ENCODE measurements at places on chromosomes 16 and 17.

GRCh38 chr16:2614761-2615191 lies 67.5 kb upstream of the KCTD5 start:
- H3K36me3 ChIP-seq = peaks cover 15% of the 10 kb centered on the region
- H3K27ac ChIP-seq = peak overlapping the region; percentile 9
- H3K4me1 ChIP-seq = no peaks in the 10 kb centered on the region
- DNase-seq = no peak
- H3K4me3 ChIP-seq = peak overlapping the region; percentile 37

DNA sequence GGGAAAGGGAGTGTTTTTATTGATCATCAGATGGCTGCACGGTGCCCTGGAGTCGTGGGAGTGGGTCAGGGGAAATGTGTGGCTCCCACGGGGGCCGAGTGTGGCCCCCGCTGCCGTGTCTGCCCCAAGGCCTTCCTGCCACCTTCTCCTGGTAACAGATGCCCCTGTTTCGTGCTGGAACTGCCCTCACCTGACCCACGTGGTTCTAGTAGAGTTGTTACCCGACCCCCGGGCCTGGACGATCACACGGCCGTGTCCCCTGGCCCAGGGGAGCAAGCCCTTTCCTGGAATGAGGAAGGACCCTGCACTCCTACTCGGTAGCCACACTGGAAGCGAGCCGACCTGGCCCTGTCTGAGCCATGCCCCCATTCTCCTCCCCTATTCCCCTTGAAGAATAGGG lies 37.6 kb downstream of the ACTG1 start:
- no peaks in the 10 kb centered on the region for H3K4me1 ChIP-seq
- no peak for DNase-seq
- peaks cover 14% of the 10 kb centered on the region for H3K27me3 ChIP-seq
- no peak overlapping the region for H3K27ac ChIP-seq
- no peak overlapping the region for H3K4me3 ChIP-seq

- peaks cover 15% of the 10 kb centered on the region for H3K36me3 ChIP-seq
- no peak overlapping the region for H3K4me3 ChIP-seq
- peaks cover 1% of the 10 kb centered on the region for H3K27me3 ChIP-seq
- no peaks in the 10 kb centered on the region for H3K4me1 ChIP-seq
- no peak for DNase-seq
Measured at GRCh38 chr16:19499006-19499405, 22.9 kb downstream of the GDE1 start.

DNA sequence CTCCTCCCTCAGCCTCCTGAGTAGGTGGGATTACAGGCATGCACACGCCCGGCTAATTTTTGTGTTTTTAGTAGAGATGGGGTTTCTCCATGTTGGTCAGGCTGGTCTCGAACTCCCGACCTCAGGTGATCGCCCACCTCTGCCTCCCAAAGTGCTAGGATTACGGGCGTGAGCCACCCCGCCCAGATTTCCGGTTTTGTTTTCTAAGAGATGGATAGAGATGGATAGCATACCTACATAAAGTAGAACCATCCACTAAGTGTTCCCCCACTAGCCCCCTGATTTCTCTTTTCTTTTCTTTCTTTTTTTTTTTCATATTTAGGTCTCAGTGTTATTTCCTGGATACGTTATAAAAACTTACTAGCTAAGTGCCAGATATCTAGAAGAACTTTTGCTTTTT lies 2.0 kb downstream of the WSB1 start:
- DNase-seq = no peak
- H3K27ac ChIP-seq = peak overlapping the region; percentile 54
- peaks cover 30% of the 10 kb centered on the region for H3K4me1 ChIP-seq
- peak overlapping the region; percentile 100 for H3K4me3 ChIP-seq
- peaks cover 19% of the 10 kb centered on the region for H3K36me3 ChIP-seq

- no peaks in the 10 kb centered on the region for H3K36me3 ChIP-seq
- peaks cover under 1% of the 10 kb centered on the region for H3K4me1 ChIP-seq
- H3K4me3 ChIP-seq = no peak overlapping the region
- DNase-seq = peak; percentile 3
Measured at GRCh38 chr16:4323071-4323844, 7.4 kb downstream of the GLIS2 start.

DNA sequence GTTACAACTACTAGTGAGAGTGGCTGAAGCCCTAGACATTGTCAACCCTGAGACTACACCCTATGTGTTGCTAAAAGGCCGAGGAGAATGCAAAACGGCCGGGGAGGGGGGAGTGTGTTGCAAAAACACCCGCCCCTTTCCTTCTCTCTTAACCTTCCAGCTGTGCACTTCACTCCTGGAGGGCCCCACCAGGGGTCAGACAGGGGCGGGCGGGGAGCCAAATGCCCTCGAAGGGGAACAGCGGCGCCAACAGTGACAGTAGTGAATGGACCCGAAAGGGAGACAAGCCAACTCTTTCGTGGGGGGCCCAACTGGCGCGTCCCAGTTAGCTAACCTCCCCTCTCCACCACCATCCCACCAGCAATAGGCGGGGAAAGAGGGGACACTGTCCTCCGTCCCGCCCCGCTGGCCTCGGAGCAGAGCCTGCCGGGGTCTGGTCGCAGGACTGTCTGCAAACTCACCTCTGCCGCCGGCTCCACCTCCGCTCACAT lies 352 bp downstream of the MARF1 start:
- peak overlapping the region; percentile 92 for H3K27ac ChIP-seq
- H3K4me1 ChIP-seq = peaks cover 10% of the 10 kb centered on the region
- H3K4me3 ChIP-seq = peak overlapping the region; percentile 93
- H3K36me3 ChIP-seq = peaks cover 11% of the 10 kb centered on the region

DNA sequence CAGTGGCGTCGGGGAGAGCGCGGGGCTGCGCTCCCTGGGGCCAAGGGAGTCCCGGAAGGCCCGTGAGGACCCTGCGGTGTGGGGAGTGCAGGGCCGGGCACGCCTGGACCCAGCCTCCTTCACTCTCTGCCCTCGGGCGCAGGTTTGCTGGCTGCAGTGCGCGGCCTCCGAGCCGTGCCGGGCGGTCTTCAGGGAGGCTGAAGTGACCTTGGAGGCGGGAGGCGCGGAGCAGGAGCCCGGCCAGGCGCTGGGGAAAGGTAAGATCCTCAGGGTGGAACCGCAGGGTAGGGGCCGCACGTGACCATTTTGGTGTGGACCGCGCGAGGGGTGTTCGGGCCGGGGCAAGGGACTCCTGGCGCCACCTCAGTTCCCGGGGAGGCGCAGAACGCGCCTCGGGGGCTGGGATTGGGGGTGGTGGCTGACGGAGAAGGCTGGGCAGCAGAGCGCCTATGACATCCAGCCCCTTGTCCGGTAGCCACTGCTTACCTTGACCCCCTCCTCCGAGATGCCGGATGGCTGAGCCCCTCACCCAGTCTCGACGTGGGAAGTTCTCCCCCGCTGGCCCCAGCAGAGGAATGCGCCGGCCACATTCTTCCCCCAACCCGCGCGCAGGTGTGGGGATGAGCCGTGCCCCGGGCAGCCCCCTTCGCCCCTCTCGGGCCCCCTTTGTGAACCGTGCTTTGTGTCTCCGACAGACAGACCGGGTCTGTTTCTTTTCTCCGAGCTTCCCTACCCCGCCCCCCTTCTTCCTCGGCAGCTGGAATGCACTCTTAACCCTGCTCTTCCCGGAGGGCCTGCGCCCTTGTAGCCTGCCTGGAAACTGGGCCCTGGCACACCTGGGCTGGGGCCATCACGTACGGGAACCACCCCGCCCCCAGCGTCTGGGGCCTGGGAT lies 631 bp downstream of the CDH3 start:
- peak; percentile 37 for DNase-seq
- no peaks in the 10 kb centered on the region for H3K36me3 ChIP-seq
- H3K27ac ChIP-seq = no peak overlapping the region
- peak overlapping the region; percentile 85 for H3K4me3 ChIP-seq

- no peaks in the 10 kb centered on the region for H3K36me3 ChIP-seq
- H3K27me3 ChIP-seq = peaks cover 2% of the 10 kb centered on the region
- H3K4me3 ChIP-seq = no peak overlapping the region
- peaks cover 5% of the 10 kb centered on the region for H3K4me1 ChIP-seq
Measured at GRCh38 chr16:66081775-66082366, 284.6 kb upstream of the CDH5 start.

DNA sequence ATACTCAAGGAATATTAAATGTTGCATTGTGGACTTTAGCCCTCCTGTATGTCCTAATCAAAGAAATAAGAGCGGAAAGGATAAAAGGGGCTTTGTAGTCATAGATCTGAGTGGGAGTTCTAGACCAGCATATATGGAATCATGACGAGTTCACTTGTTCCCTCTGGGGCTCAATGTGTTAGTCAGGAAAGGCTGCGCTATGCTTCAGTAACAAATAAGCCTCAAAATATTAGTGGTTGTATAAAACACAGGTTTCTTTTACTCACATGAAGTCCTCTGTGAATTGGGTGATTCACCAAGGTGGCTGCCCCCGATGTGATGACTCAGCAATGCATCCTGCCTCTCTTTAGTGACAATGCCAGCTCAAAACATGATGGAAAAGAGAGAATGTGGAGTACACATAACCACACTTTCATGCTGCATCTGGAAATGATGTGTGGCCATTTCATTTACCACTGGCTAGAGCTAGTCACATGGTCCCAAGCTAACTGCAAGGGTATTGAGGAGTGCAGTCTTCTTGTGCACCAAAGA lies 63.3 kb upstream of the IRX5 start:
- DNase-seq = no peak
- peaks cover 2% of the 10 kb centered on the region for H3K27me3 ChIP-seq
- H3K4me1 ChIP-seq = no peaks in the 10 kb centered on the region
- H3K4me3 ChIP-seq = no peak overlapping the region

DNA sequence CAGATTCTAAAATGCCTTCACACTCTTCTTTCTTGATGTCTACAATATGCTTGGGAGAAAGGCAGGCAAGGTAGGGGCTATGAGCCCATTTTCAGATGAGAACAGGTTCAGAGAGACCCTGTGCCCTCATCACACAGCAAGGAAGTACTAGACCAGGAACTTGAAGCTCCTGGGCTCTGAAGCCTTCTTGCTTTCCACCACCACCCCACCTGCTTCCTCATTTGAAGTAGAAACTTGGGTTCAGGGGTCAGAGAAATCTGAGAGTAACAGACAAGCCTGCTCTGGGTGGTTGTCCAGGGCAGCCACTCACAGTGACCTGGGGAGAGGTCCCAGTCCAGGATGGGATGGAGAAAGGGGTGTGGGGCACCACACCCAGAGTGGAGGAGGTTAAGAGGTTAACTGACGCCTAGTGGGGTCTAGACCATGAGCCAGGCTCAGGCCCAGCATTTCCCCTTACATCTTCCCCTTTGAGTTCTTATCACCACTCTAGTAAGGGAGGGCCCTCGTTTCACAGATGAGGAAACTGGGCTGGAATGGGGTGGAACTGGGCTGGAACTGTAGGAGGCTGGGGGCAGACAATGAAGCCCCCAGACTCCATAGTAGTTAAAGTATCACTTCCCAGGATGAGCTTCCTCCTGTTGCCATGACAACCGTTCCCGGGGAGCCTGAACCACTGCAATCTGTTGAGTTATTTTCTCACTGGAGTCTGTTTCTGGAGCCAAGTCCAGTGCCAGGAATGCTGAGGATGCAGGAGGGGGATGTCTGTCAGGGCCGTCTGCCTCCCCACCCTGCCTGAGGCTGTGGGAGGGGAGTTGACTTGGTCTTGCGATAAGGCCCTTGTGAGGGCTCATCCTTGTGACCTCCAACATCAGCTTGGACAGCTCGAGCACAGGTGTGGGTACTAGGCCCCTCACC lies 16.2 kb upstream of the PHF12 start:
- peaks cover 10% of the 10 kb centered on the region for H3K27me3 ChIP-seq
- no peak overlapping the region for H3K27ac ChIP-seq
- DNase-seq = no peak
- H3K4me3 ChIP-seq = no peak overlapping the region

DNA sequence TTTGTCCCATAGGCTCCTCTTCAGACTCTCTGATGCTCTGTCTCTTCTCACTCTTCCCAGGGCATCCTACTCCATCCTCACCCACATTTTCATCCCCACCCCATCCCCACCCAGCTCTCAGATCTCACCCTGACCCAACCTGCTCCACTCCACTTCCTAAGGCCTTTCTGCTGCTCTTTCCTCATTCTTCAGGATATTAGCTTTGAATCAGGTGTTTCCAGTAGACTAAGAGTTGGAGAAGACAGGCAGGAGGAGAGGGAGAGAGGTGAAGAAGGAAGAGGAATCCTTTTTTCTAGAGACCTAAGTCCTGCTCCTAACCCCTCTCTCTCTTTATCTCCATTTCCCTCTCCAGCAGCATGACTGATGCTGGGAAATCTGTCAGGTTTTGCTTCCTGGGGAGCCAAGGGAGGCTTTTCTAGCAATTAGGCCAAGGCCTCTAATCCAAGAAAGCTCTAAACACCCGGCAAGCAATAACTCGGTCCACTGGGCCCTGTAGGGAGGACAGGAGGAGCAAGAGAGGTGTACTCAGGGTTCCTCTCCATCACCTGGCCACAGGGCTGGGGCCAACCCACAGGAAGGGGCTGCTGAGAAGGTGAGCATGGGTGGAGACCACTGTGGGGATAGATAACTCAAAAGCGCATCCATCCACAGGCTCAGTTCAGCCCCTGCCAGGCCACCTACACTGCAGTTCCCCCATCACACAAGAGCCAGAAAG lies 133.3 kb downstream of the TMEM132E start:
- no peak overlapping the region for H3K4me3 ChIP-seq
- H3K27ac ChIP-seq = no peak overlapping the region
- DNase-seq = no peak
- H3K4me1 ChIP-seq = no peaks in the 10 kb centered on the region
- H3K36me3 ChIP-seq = no peaks in the 10 kb centered on the region
- peaks cover 4% of the 10 kb centered on the region for H3K27me3 ChIP-seq

DNA sequence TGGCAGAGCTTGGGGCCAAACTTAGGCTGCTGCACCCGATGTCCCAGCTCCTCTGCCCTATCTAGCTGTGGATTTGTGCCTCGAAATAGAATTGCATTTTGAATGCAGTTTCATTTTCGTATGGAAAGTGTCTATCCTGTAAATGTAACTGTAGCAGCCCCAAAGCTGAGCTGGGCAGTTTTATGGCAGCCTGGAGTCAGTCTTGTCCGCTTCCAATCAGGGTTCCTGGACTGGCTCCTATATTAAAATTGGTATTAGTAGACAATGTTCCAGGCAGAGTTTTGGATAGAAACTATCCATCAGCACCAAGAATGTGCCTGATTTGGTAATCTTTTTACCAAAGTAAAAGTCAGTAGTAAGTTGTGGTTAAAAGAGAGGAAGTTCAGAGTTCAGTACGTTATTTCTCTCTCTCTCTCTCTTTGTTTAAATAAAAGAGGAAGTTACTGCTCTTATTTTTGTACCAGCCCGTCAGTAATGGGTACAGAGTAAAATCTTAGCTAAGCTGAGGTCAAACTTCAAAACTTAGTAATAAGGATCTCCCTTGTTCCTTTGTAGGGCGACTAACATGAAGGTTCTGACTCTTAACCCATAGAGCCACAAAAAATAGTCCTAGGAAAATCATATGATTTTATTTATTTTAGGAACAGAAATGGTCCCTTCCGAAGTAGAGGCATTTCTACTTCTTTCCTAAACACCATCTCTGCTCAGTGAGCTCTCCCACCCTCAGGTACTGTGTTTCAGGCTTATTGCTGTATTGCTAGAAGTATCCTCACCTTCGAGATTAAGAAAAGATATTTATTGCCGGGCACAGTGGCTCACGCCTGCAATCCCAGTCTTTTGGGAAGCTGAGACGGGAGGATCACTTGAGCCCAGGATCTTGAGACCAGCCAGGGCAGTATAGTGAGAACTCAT lies 28.0 kb downstream of the PRKCB start:
- no peak overlapping the region for H3K27ac ChIP-seq
- peaks cover 5% of the 10 kb centered on the region for H3K27me3 ChIP-seq
- no peak overlapping the region for H3K4me3 ChIP-seq
- no peaks in the 10 kb centered on the region for H3K36me3 ChIP-seq
- H3K4me1 ChIP-seq = peaks cover 23% of the 10 kb centered on the region

- no peaks in the 10 kb centered on the region for H3K4me1 ChIP-seq
- no peak overlapping the region for H3K27ac ChIP-seq
- DNase-seq = no peak
- peaks cover 3% of the 10 kb centered on the region for H3K27me3 ChIP-seq
- no peak overlapping the region for H3K4me3 ChIP-seq
Measured at GRCh38 chr16:73288520-73288919, 240.6 kb upstream of the ZFHX3 start.

Measured in endothelial cell (in vitro differentiated cells).